ENCODE measurements at places on chromosomes 3 and 15. TPM values are rescaled to one million over a fixed set of nuclear protein-coding genes. Genes with fewer than 3 reads are reported as not detected.

The SYNM gene
- 8.3 TPM for total RNA-seq

The UBE2Q2 gene
- 48.0 TPM for total RNA-seq

The SEMA3G gene
- total RNA-seq: 61.3 TPM

The CHRFAM7A gene
- total RNA-seq: 1.1 TPM

Data from glomerular endothelial cell (primary cell).